ENCODE measurements at places on chromosomes 7 and 10. TPM values are rescaled to one million over a fixed set of nuclear protein-coding genes. Genes with fewer than 3 reads are reported as not detected.

- DNase-seq, result no peak
Measured at GRCh38 chr10:101812606-101813005, 5.6 kb downstream of the OGA start.

DNA sequence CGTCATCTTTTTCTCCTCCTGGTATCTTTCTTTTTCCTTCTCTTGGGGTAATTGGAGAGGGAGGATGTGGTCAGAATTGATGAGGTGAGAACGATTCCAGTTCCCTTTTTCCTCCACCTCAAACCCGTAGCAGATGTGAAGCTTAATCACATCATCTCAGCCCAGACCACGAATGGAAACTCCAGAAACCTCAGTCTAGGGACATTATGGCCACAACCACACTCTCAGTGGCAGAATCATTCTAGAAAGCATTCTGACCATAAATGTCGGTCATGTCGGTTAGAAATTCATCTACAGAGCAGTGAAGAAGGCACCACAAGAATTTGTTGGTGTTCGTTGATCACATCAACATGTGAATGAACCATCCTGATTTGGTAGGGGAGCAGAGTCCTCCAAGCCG, 78.7 kb downstream of the GATA3 start:
- DNase-seq, result no peak

- DNase-seq, result no peak
Measured at GRCh38 chr10:60042914-60043313, 136.6 kb upstream of the CCDC6 start.

GRCh38 chr7:156074982-156075615, 262.8 kb upstream of the SHH start:
- no peak for DNase-seq

DNA sequence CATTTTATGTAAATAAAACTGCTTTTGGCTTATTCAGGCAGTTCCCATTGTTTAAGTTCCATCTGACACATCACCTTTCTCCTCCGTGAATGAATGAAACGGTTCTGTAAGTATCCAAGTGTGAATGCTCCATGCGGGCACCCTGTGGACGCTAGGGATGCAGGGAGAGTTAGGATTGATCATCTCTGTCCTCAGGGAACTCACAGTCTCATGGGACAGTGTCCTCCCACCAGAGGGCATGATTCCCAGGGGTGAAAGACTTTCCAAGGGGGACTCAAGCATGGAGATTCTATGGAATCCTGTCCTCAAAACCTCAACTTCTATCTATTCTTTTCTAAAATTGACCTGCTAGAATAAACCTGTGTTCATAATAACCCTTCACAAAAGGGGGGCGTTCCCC, 98.8 kb downstream of the HECW1 start:
- DNase-seq, result no peak

The UPK3BL2 gene
- 2.8 TPM for total RNA-seq

The VWA2 gene
- total RNA-seq, result not detected

All from Right ventricle myocardium inferior (tissue), 1 donor.